Stimulated activated CD8-positive, alpha-beta memory T cell treated with anti-CD3 and anti-CD28 coated beads, Interleukin-12 subunit alpha, Interleukin-12 subunit beta, amount 100 ng/mL, for 4 hours (primary cell): ENCODE measurements at places on chromosomes 12 and 14.

GRCh38 chr12:66296176-66296683 is 6.1 kb upstream of the HELB start:
- no peak for DNase-seq

DNA sequence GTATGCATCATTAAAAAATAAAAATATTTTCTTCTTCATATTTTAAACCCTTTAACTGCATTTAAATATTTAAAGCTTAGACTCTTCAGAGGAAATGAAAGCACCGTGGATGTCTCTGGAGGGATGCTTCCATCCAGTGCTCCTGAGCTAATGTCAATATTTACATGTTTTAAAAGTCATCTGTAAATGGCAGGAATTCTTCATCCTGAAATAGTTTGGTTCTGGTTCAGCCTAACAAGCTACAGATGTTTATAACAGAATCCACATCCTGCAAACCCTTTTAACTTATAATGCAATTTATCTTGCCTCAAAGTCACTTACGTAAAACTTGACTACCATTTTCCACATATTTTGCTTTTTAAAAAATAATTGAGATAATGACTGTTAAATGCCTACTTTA is 1207.3 kb downstream of the SLC16A7 start:
- no peak for DNase-seq

- no peak for DNase-seq
Observed at GRCh38 chr12:12428047-12428446, 71.2 kb downstream of the BORCS5 start.

- DNase-seq: no peak
Observed at GRCh38 chr12:47907851-47908454, 3.2 kb upstream of the VDR start.

GRCh38 chr12:25757037-25757665 is 201.3 kb upstream of the RASSF8 start:
- no peak for DNase-seq

GRCh38 chr12:90939382-90939781 is 15.6 kb downstream of the CCER1 start:
- no peak for DNase-seq

DNA sequence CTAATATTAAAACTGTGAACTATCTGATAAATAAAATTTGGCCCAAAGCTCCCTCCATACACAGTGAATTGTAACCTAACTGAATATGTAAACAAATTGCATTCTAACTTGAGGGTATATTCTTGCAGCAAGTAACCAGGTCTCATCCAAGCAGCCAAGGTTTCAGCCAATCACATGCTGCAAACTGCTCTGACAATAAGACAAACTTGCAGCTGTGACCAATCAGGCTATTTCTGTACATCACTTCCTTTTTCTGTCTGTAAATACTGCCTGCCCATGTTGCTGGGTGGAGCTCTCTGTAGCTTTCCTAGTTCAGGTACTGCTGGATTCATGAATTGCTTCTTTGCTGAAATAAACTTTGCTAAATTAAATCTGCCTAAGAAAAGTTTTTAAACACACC is 499.0 kb downstream of the GALC start:
- DNase-seq: no peak

GRCh38 chr12:89703768-89704167 is 4.9 kb downstream of the ATP2B1 start:
- no peak for DNase-seq

GRCh38 chr14:105534586-105534985 is 8.2 kb downstream of the TMEM121 start:
- no peak for DNase-seq

GRCh38 chr12:57055824-57056223 is 5.9 kb upstream of the MYO1A start:
- DNase-seq: no peak

DNA sequence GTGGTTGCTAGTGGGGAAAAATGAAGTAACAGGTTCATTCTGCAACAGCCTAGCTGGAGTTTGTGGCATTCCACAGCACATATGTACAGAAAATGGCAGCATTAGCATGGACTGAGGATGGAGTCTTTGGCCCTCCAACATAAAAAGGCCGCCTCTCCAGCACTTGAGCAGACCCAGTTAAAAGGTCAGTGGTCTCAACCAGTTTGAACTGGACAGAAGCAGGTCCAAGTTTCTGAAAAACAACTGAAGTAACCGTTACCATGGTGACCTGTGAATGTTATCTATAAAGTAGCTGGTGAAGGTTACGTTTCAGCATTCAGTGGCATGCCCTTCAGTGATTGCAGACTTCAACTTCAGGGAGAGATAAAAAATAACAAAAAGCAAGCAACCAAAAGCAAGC is 34.1 kb upstream of the OR10AD1 start:
- no peak for DNase-seq

DNA sequence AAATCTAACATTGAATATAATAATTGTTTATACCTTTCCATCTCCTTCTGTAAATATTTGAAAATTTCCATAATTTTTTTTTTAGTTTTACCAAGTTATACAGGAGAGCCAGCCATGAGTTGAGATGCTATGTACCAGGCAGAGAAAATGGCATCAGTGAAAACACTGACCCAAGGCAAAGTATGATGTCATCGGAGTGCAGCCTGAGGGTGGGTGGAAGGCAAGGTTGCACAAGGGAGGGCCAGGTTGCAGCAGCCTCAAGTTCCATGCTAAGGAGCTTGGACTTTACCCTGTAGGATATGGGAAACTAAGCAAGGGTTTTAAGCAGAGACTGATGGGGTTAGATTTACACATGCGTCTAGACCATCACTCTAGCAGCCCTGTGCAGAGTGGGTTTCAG is 441.1 kb downstream of the BCAT1 start:
- no peak for DNase-seq

- DNase-seq: no peak
Observed at GRCh38 chr14:35806006-35806907, 2.8 kb downstream of the RALGAPA1 start.

GRCh38 chr12:47947341-47947740 is 16.1 kb upstream of the TMEM106C start:
- DNase-seq: no peak

DNA sequence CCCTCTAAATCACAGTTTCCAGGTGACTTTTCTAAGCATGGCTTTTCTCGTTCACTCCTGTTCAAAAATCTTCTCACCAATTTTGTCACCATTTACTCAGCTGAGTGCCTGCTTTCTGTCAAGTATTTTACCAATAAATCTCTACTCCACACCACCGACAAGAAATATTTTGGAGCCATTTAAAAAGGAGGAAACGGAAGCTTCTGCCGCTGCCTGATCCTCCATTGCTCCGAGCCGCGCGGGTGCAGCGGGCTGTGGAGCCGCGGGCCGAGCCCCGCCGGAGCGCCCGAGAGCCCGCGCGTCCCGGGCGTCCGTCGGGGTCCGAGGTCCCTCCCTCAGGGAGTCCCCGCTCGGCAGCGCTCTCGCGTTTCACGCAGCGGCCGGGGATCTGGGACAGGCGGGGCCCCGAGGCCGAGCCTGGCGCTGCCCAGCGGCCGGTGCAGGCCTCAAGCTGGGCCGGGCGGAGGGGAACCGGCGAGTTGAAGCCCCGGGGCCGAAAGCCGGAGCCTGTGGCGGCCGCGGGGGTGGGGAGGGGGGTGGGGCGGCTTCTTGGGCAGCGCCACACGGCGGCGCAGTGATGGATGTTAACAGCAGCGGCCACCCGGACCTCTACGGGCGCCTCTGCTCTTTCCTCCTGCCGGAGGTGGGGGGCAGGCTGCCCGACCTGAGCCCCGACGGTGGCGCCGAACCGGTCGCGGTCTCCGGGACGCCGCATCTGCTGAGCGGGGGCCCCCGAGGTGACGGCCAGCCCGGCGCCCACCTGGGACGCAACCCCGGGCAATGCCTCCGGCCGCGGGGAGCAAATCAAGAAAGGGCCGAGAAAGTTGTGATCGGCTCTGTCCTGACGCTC is 1.1 kb upstream of the HEBP1 start:
- DNase-seq: peak; percentile 24

- DNase-seq: no peak
Observed at GRCh38 chr12:47034661-47035060, 44.8 kb upstream of the PCED1B start.

DNA sequence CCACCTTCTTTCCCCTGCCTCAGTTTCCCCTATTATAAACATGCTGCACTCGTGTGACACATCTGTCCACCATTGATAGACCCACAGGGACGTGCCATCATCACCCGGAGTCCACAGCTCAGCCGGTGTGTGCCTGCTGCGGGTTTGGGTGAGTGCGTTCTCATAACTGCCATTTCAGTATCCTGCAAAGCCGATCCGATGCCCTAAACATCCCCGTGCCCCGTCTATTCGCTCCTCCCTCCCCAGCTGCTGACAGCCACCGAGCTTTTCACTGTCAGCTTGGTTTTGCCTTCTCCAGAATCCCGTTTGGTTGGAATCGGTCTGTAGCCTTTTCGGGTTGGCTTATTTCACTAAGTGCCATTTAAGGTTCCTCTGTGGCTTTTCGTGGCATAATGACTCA is 3.9 kb downstream of the LRCOL1 start:
- no peak for DNase-seq

DNA sequence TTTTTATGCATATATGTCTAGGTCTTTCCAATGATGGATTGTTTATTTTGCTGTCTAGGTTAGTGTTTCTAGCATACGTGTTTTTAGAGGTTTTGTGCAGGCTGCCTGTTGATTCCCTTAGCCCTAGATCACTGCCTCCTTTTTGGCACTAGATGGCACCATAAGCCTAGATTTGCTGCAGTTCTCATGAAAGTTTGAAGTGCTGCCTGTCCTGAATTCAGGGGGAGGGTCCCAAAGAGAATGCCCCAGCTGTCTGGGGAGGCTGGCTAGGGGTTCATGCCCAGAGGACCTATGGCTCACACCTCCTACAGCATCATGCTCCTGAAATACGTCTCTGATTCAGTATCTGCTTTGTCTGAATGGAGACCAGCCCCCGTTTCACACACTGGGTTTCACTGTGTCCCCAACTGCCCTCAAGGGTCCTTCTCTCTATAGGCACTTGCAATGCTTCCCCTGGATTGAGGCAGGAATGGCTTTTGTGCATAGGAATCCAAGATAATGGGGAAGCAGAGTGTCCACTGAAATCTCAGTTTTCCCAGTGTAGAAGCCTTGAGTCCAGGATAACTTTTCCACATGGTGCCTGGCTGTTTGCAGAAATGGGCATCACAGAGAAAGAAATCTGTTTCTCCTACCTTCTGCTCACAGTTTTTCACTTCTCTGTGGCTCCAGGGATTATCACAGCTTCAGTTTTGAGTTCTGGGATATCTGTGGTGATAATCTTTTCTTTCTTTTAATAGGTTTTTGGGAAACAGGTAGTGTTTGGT is 14.2 kb upstream of the TXNRD1 start:
- peak; percentile 6 for DNase-seq

DNA sequence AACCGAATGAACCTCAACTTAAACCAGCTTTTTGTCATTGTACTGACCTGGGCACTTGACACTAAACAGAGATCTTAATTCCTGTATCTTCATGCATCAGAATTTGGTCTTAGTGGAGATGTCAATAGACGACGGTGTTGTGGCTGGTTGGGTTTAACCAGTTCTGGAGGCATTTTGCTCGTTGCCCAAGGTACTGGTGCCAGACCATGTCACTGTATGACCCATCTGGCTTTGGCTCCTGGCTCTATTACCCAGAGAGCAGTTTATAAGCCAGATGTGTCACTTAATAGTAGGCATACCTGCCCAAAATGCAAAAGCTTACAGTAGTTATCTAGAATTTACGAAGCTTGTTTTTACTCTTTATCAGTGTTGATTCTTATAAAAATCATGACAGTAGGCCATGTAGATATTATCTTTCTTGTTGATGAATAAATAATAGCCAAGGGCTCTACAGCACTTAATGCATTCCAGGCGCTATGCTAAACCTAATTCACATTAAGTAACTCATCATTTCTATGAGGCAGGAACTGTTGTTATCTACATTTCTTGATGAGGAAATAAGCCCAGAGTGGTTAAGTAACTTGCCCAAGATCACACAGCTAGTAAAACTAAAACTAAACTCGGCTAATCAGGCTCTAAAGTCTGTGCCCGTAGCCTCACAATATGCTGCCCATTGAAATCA is 179.7 kb upstream of the HIF1A start:
- DNase-seq: no peak

DNA sequence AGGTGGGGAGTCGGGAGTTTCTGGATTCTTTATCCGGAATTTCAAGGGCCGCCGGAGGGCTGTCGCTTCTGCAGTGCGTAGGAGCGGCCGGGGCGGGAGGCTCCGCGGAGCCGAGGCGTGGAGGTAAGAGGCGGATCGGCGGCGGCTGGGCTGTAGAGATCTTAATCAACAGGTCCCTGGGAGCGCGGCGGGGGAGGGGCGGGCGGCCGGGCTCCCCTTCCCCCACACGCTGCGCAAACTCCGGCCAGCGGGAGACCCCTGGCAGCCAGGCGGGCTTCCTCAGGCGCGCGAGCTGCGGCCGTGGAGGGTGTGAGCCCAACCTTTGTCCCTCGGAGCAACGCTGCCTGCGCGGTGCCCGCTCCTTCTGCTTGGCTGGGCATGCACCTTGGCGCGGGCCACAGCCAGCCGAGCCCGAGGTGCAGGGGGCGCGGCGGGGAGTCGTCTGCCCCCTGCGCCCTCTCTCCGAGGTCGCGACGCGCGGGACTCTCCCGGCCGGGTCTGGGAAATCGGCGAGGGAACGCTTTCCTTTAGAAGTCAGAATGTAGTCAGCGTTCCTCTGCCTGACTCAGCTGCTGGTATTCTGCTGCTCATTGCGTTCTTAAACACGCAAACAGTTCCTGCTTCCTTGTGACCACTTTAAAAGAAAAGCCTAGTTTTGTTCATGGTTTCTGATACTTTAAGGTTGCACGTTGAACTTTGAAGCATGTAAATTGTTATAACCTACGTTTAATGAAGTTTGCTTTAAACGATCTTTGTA is at the start of gene PALS1:
Gene PALS1 (plus strand): TSS at position 25 of the 757 bp plus-strand sequence. CDS start 37,736 bp downstream, outside the sequence.
- no peak for DNase-seq

DNA sequence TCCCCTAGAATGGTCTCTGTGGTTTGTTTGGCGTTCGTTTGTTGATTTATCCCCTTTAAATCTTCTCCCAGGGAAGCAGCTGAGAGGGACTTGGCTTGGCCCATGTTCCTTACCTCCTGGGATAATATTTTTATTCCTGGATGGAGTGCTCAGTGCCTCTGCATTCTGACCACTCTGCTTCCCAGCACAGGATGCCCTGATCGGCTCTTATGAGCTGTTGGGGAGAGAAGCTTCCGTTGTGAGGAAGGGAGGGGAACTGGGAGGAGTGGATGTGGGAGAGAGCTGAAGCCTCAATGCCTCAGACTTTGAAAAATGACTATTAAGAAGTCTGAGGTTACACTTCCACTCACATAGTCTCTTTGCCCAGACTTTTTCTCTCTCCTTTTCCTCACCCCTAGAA is 114.8 kb downstream of the SMOC1 start:
- no peak for DNase-seq

- no peak for DNase-seq
Observed at GRCh38 chr14:36306836-36307235, 13.6 kb downstream of the MBIP start.

- DNase-seq: no peak
Observed at GRCh38 chr14:71985538-71986189, 53.4 kb downstream of the RGS6 start.

GRCh38 chr14:64114796-64115195 is 179.4 kb downstream of the ESR2 start:
- no peak for DNase-seq

GRCh38 chr14:60174352-60175254 is 9.4 kb upstream of the DHRS7 start:
- no peak for DNase-seq
